ENCODE measurements at places on chromosomes 3 and 15. TPM values are rescaled to one million over a fixed set of nuclear protein-coding genes. Genes with fewer than 3 reads are reported as not detected.

DNA sequence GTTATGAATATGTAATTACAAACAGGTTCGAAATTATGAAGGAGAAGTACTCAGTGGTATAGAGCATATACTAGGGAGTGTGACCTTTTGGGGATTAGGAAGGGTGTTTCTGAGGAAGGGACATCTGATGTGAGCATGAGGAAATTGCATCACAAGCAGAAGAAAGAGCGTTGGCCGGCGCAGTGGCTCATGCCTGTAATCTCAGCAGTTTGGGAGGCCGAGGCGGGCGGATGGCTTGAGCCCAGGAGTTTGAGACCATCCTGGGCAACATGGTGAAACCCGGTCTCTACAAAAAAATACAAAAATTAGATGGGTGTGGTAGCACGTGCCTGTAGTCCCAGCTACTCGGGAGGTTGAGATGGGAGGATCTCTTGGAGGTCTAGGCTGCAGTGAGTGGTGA is 6.9 kb downstream of the CMTM7 start:
- DNase-seq: no peak

DNA sequence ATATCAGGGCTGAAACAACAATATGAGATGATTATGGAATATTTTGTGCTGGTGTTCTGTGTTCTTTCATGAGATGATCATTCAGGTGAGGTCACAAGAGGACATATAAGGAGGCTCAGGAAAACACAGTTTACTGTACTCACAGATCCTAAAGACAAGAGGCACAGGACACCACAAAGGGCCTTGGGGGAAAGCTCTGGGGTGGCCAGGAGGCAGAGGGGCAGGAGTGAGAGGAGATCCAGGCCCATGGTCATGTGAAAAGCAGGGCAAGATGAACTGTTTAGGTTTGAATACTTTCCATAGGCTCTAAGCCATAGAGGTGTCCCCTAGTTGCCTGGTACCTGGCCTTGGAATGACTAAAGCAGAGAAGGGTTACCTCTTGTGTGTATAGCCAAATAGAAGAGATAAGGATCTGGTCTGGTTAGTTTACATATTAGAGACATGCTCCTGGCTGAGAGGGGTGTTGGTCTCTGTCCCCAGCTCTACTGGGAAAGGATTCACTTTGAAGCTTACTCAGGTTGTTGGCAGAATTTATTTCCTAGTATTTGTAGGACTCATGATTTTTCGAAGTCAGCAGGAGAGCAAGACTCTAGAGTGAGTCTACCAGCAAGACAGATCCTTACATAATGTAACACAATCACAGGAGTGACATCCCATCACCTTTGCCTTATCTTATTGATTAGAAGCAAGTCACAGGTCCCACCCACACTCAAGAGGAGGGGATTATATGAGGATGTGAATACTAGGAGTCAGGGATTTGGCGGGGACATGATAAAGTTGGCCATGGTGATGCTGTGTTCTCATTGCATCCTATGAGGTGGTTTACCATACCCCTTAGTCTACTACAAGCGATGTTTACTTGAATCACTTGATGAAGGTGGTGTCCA is 11.3 kb upstream of the TM4SF1 start:
- no peak for DNase-seq

DNA sequence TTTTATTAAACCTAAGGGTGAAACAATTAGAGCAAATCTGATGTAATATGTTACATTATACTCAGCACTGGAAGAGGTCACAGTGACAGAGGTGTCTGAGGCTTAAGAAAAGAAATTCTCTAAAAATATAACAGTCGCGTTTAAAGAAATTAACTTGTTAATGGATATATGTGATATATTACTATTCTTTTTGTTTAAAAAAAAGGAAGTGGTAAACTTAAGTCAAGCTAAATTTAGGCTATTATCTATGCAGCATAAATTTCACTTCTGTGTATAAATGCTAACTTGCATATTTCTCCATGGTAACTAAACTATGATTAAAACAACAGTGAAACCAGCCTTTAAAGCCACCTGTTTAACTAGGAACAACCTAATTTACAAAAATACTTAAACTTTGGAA is 191.3 kb downstream of the FOXP1 start:
- no peak for DNase-seq

DNA sequence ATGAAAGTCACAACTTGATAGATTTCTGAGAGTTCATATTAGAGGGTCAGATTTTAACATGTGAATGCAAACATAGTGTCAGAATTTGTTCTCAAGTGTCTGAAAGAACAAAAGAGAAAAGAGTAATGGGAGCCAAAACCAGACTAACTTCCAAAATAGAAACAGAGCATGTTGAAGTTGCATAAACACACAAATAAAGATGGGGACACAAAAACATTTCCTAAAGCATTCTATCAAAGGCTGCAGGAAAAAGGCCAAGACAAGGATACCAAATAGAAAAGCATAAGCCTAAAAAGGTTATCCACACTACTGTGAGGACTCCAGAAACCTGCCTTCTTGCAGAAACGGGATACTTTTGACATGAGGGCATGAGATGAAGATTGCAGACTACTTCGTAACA is 2.8 kb downstream of the FHIT start:
- DNase-seq: no peak

DNA sequence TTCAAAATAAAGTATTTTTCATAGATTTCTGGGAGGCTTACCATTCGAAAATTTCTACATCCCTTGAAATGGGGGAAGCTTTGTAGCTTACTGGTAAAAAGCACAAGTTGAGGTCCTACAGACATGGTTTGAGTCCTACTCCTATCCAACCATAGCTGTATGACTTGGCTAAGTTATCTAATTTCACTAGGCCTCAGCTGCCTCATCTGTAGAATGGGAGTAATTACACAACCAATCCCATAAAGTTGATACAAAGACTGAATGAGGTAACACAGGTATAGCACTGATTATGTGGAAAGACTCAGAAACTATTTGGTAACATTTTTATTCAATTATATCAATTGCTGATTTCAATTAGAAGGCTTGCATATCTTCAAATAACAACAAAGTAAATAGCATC is 157.4 kb downstream of the PLD1 start:
- DNase-seq: no peak

LMAN1L gene
- total RNA-seq: not detected

TGM5 gene
- total RNA-seq: not detected

- no peak for DNase-seq
Observed at GRCh38 chr15:81339321-81339720, 15.4 kb upstream of the STARD5 start.

Measured in epithelial cell of proximal tubule (primary cell).